Activated CD4-positive, alpha-beta T cell treated with anti-CD3 and anti-CD28 coated beads, Interleukin-2, Interleukin-4, amounts not matched to agents 100 ng/mL and 50 ng/mL, durations not matched to agents 16 hours and 8 hours (primary cell): ENCODE measurements at places on chromosomes 11 and 22.

DNA sequence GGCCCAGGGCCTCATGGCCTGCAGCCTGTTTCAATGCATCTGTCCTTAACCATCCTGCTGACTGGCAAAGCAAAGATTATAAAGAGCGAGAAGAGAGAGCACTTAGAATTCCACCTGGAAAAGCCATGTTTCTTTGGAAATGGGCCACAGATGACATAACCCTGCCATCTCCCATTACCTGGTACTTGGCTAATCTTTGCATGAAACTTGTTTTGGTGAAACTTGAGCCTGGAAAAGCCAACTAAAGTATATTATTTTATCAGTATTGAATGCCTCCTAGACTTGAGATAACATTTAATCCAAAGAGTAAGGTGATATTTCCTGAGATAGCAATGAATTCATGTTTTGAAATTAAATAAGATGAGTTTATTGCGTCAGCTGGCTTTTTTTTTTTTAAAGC is 72.6 kb downstream of the NAV2 start:
- no peak for DNase-seq

GRCh38 chr22:27136596-27136995 is 479.2 kb downstream of the MIAT start:
- DNase-seq = no peak

GRCh38 chr22:29689880-29690213 is 30.0 kb upstream of the CABP7 start:
- DNase-seq = peak; percentile 19

- no peak for DNase-seq
Observed at GRCh38 chr11:118975771-118976709, 4.5 kb downstream of the FOXR1 start.

GRCh38 chr11:124297921-124298320 is 15.8 kb downstream of the OR8D1 start:
- DNase-seq = no peak

DNA sequence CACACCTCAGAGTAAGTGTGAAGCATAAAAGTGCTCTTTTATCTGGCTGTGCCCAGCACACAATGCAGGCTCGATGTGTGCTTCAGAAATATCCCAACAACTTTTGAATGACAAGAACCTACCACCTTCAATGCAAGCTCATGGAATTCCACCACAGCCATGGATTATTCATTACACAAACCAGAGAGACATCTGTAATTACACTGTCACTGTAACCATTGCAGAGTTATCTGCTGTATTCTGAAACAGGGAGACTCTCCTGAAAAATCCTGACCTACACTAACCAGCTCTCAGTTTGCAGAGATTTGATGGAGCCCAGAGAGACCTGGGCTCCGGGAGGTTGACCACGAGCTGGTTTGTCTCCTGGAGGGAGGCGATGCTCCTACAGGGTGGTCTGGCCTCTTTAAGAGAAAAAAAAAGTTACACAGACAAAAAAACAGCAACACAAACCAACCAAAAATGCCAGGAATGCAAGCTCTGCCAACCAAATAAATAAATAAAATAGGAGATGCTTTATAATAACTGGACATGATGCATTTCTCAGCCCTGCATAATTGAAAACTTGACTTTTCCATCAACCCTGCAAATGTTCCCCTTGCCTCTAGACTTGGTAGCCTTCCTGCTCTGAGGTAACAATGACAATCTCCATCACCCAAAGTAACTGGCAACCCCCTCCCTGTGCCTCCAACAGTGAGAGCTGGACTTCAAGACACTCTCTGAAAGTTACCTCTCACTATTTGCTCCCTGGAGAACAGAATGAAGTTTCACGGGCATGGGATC is 69.7 kb downstream of the ETS1 start:
- DNase-seq = peak; percentile 31

GRCh38 chr11:82794490-82794889 is 60.8 kb upstream of the FAM181B start:
- no peak for DNase-seq

- no peak for DNase-seq
Observed at GRCh38 chr22:34914846-34915245, 151.1 kb upstream of the ISX start.

DNA sequence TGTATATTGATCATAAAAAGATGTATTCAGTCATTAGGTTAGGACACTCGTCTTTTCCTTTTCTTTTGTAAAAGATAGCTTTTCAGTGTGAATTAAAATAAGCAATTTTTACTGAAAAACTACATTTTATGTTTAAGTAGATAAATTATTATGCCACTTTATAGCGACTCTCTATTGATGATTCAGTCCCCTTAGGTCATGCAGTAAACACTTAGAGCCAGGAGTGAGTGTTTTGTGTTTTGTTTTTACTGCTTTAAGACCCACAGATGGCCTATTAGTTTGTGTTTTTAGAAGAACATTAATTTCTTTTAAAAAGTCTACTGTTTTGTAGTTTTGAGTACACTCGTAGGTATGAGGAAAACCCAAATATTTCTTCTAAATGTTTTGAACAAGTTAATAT is 86.6 kb downstream of the YAP1 start:
- DNase-seq = no peak

- DNase-seq = no peak
Observed at GRCh38 chr11:62917906-62918502, 3.2 kb downstream of the CHRM1 start.

DNA sequence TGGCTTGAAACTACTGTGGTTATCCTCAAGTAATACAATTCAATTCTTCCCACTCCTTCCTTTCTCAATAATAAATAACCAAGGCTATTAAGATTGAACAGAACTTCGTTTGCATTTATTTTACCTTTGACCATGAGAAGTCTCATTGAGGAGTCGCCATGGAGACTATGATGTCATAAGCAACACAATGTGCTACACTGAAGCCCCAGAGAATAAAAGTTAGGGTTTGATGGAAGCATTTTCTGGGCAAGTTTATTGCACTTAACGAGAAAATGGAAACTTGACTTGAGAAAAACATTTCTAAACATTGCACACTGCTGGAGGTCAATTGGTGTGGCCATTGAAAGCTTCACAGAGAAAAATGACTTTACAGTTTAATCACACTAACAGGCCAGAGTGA is 121.5 kb downstream of the FAM76B start:
- DNase-seq = no peak

DNA sequence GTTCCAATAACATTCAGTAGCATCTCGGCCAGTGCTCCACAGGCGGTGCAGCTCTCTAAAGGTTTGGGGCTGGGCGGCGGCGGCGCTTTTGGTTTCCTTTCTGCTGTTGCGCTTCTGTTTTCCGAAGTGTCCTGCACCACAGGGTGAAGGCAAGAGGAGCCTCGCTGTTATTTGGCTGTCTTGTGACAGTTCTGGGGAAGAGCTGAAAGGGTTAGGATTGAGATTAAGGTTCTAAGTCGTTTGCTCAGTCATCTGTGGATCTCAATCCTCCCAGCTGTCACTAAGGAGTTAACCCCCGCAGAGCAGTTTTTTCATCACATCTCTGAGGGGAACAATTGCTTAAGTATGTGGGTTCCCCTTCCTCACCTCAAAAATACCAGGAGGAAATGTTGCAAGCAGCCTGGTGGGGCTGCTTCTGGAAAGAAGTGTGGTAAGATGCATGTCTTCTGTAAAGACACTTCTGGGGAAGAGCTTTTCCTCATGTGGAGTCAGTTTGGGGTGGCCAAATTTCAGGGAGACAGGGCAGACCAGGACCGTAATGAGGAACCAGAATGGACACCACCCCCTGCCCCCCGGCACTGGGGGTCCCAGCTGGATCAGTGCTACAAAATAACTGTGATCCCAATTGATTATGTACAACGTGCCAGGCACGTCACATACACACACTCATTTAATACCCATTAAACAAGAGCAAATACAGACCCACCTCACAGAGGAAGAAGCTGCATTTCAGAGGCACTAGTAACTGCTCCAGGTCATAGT is 14.2 kb downstream of the TMEM121B start:
- peak; percentile 33 for DNase-seq

DNA sequence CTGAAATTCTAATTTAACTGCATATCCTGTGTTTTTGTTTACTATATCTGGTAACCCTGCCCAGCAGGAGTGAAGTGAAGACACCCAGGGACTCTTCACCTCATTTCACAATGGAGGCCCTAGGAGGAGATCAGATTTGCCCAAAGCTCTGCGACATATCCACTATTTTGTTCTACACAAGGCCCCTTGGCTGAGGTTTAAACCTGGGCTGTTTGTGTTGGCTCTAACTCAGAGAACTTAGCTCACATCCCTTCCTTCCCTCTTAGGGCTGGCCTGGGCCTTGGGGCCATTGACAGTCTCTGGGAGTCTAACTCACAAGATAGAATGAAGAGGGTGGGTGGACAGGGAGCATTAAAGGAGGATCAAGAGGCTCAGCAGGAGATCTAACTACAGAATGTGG is 8.2 kb upstream of the PLA2G3 start:
- DNase-seq = no peak
